Nasal cavity respiratory epithelium epithelial cell of viscerocranial mucosa (primary cell): ENCODE measurements at places on chromosomes 16 and 17. TPM values are rescaled to one million over a fixed set of nuclear protein-coding genes. Genes with fewer than 3 reads are reported as not detected.

Gene ABCC11
- total RNA-seq, result 0.21 and 0.34 TPM in 2 replicates

Gene CD7
- total RNA-seq, result not detected in 2 replicates

Gene SLC4A1
- total RNA-seq, result not detected in 2 replicates

Gene NUBP1
- 12.9 and 14.0 TPM in 2 replicates for total RNA-seq
